ENCODE measurements at places on chromosomes 6 and 20. TPM values are rescaled to one million over a fixed set of nuclear protein-coding genes. Genes with fewer than 3 reads are reported as not detected.

The SLC26A8 gene
- not detected for total RNA-seq

The XKR7 gene
- not detected for total RNA-seq

The ITPR3 gene
- total RNA-seq, result 33.4 TPM

The GHRH gene
- total RNA-seq, result not detected

The TASP1 gene
- total RNA-seq, result 20.0 TPM

The FAM162B gene
- 0.61 TPM for total RNA-seq

The CD24 gene
- total RNA-seq, result 1,654 TPM

The GABRR1 gene
- total RNA-seq, result not detected

The HCRTR2 gene
- not detected for total RNA-seq

GRCh38 chr6:130632277-130632676 lies 194.9 kb upstream of the SMLR1 start:
- DNase-seq, result no peak

DNA sequence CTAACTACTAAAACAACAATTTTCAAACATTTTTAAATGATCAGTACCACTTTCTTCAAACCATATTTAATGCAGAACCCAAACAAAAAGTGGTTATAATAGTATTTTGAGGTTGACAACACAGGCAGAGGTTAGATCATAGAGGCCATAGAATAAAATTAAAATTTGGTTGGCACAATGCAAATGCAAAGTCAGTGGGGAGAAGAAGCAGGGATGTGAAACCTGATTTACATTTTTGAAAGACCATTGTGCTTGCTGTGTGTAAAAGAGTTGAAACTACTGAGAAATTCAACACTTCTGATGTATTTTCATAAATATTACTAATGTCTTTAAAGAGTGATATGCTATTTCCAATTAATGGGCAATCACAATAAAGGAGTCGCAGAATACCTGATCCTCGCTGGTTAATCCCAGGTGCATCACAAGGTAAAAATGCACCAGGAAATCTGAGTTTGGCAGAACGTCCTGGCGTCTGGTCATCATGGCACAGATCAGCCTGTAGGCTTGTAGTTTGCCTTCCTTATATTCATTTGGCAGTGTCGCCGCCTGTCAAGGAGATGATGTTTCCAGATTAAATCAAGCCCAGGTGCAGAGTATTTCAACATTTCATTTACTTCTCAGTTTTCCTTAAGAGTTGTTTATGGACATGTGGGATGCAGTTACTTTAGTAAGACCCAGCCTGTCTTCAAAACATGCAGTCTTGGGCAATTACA lies 141.2 kb downstream of the RALGAPA2 start:
- DNase-seq, result no peak

GRCh38 chr20:63112491-63113219 lies 103.3 kb downstream of the YTHDF1 start:
- DNase-seq, result no peak

- DNase-seq, result no peak
Measured at GRCh38 chr6:87164004-87164403, 8.6 kb downstream of the ZNF292 start.

DNA sequence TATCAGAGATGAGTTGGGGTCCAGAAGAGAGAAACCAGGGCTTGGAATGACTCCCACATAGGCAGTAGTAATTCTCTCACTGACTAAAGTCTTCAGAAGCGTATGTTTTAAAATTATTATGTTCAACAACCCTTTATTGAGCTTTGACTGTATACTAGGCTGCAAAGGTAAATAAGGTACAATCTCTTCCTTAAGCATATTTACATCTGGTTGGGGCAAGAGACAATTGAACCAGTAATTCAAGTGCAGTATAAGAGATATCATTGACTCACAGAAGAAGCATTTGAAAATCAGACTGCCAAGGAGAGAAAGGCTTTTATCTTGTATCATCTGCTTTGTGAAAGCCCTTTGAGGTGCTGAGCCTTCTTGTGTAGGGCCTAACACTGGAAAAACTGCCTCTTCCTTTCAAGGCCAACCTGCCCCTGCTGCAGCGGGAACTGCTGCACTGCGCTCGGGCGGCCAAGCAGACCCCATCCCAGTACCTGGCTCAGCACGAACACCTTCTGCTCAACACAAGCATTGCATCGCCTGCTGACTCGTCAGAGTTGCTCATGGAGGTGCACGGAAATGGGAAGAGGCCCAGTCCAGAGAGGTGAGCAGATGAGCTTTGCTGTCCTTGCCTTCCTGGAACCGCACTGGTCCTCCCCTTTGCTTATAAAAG lies 39.3 kb upstream of the C20orf144 start:
- no peak for DNase-seq

GRCh38 chr6:144265061-144265357 lies 20.1 kb upstream of the UTRN start:
- DNase-seq, result no peak

DNA sequence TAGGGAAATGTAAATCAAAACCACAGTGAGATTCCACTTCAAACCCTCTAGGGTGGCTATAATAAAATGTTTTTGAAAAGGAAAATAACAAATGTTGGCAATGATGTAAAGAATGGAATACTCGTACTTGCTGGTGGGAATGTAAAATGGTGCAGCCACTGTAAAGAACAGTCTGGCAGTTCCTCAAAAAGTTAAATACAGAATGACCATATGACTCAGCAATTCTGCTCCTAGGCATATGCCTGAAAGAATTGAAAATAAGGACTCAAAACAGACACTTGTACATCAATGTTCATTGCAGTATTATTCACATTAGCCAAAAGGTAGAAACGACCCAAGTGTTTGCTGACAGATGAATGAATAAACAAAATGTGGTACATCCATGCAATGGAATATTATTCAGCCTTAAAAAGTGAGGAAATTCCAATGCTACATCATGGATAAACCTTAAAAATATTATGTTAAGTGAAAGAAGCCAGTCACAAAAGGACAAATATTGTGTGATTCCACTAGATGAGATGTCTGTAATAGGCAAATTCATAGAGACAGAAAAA lies 10.2 kb upstream of the RNF114 start:
- DNase-seq, result no peak

DNA sequence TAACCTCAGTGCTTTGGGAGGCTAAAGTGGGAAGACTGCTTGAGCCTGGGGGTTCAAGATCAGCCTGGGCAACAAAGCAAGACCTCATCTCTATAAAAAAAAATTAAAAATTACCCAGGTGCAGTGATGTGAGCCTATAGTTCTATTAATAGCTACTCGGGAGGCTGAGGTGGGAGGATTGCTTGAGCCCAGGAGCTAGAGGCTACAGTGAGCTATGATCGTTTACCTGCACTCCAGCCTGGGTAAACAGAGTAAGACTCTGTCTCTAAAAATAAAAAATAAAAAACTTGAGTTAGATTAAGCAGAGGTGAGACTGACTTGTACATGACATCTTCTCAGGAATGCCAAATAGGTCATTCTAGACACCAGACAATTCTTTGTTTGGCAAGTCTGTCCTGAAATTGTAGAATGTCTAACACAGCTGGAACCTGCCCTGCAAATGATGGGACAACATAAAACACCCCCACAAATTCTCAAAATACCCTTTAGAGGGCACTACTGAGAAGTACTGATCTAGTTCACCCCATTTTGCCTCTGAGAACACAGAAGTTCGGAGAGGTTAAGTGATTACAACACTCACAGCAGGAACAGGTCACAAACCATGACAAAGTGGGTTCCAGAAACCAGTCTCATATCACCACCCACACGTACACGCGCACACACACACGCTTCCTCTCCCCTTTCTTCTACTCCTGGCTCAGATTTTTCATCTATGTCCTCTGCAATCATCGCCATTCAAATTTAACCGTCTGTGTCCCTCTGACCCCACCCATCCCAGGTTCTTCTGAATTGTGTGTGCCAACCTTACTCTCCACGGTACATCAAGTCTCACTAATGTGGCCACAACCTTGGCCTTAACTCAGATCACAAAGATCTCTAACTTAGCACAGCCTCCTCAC lies 38.3 kb downstream of the ARHGAP18 start:
- DNase-seq, result no peak

DNA sequence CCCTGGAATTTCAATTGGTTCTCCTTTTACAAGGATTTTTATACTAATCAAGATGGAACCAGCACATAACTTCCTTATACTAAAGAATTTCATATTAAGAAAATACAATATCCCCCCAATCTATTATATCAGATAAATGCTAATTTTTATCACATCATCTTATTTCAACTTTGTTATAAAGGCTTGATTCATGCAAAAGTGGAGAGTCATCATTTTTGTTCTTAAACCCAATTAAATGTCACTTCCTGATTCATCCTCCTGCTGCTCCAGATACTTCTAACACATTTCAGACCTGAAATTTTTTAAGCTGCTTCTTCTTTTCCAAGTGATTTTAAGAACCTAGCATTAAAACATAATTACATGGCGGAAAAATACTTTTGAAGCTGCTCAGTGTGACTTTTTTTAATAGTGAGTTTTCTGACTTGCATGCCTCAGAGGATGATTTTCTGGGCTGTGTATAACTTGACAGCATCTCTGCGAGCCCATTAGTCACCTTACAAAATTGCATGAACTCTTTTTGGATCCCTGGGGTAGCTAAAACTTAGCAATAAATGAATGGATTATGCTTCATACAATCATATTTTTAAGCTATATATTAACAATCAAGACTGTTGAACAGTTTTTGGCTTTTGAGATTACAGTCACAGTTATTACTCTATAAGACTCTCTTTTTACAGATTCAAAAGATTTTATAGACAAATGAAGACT lies 134.1 kb downstream of the ELOVL4 start:
- no peak for DNase-seq

DNA sequence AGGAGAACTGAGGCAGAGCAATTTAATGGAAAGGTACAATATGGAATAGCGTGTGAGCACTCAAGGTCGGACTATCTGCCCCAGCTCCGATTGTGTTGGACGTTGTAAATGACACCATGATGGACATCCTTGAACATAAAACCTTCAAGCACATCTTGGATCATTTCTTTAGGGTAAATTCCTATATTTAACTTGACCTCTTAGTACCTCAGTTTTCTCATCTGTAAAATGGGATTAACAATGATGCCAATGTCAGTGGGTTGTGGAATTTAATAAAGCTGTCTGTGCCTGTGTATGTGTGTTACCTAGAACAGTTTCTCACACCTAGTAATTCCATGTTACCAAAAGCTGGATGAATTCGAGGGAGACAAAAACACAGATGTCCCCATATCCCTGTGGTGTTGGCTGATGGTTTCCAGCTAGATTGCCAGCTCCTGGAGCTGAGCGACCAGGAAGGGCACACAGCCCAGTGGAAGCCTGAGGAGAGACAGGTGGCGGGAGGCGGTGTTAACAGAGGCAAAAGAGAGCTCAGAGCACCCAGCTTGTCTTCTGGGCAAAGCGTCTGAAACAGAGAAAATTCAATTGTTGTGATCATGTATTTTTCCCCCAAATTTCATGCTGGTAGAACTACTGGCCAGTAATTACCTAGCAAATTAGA lies 32.6 kb downstream of the MDFI start:
- DNase-seq, result no peak

- no peak for DNase-seq
Measured at GRCh38 chr20:15154070-15154469, 816.7 kb upstream of the FLRT3 start.

GRCh38 chr20:46011631-46012482 lies 3.1 kb downstream of the MMP9 start:
- no peak for DNase-seq

GRCh38 chr6:170561555-170561954 lies 7.4 kb downstream of the TBP start:
- DNase-seq, result no peak

DNA sequence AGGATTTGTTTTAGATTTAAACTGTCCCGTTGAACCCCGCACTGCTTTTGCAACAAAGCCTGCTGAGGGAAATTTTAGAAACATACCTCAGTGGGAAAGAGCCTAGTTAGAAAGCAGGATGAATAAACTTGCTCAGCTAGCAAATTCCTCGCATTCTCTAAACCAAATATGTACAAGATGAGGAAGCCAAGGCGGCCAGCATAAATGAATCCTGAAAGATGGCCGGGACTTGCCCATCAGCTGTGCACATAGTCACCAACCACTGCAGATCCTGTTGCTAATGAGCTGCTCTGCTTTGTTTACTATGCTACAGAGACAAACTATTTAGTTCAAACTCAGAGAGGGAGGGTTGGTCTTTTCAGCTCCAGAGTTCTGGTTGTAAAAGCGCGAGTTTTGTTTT lies 49.0 kb downstream of the TMEM170B start:
- no peak for DNase-seq

DNA sequence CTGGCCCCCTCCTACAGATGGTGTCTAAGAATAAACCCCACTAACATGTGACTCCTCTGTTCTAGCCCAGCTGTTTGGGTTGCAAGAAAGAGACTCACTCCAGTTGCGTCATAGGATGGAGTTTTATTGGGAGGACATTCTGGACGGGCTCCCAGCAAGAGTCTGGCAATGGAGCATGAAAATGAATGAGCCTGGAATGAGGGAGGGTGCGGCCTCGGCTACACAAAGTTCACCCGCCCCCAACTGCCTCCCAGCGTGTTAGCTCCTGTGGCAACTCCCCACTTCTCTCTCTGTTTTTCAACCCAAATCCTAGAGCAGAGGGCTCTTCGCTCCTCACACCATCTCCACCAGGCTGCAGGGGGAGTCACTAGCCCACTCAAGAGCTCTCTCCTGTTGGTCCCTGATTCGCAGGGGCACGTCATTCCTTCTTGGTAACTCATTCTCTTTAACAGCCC lies 5.1 kb upstream of the ADAM33 start:
- no peak for DNase-seq

DNA sequence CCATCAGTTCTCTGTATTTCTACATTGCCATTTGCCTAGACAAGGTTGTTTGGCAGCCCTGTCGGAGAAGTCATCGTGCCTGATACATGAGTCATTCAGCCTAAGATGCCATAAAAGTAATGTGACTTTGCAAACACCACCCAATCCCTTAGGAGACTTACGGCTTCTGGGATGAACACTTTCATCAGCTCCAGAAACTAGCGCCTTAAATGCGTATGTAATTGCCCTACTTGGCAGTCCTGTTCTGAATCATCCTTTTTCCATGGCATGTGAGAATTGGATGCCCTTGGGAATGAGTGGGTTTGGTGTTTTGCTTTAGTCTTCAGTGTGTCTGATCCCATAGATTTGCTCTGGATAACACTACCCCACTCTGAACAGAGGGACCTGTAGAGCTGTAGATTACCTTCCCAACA lies 158.5 kb downstream of the SASH1 start:
- no peak for DNase-seq

GRCh38 chr20:38680500-38681306 lies 43.6 kb upstream of the SLC32A1 start:
- DNase-seq, result no peak

DNA sequence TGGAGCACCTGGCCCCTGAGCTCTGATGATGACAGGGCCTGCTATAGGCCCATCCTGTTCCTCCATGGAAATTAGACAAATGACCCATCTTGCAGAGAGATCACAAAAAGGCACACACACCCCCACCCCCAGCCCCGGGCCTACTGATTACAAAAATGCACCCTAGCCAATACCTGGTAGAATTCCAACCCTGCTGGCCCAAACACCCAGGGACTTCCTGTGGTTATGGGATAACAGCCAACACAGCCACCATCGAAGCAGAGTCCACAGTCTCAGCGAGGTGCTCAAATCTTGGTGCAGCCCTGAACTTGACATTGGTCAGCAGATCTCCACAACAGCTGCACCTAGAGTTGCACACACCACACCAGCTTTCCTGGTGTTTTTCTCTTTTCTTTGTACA lies 17.0 kb downstream of the NCR2 start:
- no peak for DNase-seq

- DNase-seq, result no peak
Measured at GRCh38 chr6:144150710-144151657, 667 bp downstream of the STX11 start.

All from esophagus squamous epithelium (tissue), 5 donors.